ENCODE measurements at places on chromosomes 1 and 21.

DNA sequence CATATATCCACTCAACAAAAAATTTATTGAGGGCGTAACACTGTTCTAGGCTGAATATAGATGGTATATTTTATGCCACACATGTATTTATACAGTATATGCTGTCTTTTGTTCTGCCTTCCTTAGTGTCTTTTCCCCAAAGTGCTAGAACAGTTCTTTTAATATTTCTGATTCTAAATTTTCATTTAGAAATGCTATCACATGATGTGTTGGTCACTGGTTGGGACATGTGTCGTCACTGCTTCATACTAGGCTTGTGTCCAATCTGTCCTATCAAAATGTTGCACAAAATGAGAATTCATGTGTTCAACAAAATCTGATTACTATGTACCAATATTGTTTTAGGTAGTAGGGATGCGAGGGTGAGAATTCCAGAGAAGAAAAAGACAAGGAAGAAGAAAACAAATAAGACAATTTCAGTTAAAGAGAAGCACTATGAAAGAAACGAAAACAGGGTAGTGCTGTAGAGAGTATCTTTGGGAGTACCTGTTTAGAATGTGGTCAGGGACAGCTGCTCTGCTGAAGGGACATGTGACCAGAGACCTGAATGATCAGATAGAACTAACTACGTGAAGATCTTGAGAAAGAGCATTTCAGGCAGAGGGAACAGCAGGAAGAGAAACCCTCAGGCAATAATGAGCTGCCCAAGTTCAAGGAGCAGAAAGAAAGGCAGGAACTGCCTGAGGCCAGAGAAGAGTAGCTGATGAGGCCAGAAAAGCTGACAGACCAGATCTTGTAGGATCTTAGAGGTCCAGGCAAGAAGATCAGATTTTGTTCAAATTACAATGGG lies 1.3 kb downstream of the KMO start:
- no peak for DNase-seq

GRCh38 chr1:169112241-169112640 lies 5.8 kb downstream of the ATP1B1 start:
- no peak for DNase-seq

DNA sequence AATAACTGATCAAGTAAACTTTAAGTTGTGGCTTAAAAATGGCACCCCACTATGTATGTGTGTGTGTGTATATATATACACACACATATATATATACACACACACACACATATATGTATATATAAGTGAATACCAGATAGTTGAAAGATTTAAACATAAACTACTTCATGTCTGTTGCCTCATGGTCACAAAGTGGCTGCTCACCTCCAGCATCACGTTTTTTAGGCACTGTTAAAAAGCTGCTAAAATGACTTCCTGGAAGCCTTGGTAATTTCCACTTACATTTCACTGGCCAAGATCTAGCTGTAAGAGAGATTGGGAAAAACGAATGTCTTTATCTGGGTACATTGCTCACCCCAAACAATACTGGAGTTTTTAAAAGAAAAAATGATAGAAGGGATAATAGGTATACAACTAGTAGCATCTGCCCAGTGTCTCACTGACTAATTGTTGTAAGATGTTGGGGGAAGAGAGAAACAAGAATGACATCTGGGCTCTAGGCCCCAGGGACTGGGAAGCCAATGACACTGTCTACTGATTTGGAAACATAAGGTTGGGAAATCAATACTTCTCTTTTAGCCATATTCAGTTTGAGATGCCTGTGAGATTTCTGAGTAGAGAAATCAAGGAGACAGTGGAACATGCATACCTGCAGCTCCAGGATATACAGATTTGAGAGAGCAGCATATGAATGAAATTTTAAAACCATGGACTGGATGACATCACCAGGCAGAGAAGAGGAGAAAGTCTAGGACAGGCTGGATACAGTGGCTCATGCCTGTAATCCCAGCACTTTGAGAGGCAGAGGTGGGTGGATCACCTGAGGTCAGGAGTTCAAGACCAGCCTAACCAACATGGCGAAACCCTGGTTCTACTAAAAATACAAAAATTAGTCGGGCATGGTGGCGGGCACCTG lies 42.8 kb downstream of the CLDN14 start:
- DNase-seq, result no peak

GRCh38 chr1:52345252-52345651 lies 20.8 kb downstream of the CC2D1B start:
- no peak for DNase-seq

DNA sequence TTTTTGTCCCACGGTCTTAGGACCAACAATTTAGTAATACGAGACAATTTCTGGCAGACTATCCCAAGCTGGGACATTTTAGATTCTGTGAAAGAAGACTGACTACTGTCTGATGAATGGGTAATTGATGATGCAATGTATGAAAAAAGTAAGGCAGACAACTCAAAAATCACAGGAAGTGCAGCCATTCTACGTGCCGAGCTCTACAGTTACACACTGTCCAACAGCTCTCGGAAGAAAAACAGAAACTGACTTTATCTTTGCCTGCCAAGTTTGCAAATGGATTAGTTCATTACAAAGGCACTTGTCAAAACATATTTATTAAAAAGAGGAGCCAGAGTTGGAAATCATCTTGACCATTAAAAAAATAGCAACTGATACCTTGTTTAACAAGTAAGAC lies 31.3 kb downstream of the ZBTB8B start:
- no peak for DNase-seq

GRCh38 chr1:13540866-13541265 lies 27.1 kb upstream of the LRRC38 start:
- no peak for DNase-seq

DNA sequence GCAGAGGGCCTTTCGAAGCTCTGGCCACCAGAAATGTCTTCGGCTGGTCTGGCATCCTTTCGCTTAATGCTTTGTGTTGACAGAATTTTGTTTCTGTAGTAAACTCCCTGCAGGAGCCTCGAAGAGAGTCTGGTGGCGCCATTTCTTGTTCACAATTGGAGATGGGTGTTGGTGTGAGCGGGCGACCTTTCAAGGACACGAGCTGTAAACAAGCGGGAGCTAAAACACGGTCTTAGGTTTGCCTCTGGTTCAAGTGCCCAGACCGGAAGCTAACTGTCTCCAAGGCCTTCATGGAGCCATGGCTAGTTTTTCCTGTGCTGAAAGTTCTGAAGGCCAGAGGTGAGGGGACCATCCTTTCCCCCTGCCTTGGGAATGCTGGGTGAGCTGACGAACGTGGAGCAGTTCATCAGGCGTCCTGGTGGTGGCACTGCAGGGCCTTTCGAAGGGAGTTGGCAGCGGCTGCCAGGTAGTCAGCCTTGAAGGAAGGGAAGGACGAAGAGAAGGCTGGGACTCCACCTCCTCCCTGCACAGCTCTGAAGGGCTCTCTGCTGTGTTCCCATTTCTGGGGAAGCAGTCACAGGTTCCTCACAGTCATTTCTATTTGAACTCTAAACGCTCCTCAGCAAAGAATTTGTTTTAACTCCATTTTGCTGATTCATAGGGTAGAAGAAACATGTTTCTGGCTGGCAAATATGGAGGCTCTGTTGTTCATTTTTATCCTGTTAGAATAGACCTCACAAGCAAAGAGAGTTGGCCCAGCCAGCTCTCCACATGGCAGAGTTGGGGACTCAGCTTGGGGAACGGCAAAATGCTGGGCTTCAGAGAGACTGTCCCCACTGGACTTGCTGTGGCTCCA lies 35.2 kb downstream of the URB2 start:
- peak; percentile 40 for DNase-seq

DNA sequence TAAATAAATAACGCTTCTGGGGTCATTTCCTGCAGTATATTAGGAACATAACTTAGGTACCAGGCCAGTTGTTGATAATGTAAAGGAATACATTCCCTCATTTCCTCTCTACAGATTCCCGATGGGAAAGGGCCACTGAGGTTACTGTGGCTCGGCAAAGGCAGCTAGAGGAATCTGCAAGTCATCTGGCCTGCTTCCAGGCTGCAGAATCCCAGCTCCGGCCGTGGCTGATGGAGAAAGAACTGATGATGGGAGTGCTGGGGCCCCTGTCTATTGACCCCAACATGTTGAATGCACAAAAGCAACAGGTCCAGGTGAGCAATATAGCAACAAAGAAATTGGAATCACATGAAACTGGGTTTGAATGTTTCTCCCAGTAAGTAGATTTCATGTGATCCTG lies 109.6 kb upstream of the BMP8A start:
- no peak for DNase-seq

- no peak for DNase-seq
Measured at GRCh38 chr1:17470021-17470799, 30.7 kb upstream of the RCC2 start.

DNA sequence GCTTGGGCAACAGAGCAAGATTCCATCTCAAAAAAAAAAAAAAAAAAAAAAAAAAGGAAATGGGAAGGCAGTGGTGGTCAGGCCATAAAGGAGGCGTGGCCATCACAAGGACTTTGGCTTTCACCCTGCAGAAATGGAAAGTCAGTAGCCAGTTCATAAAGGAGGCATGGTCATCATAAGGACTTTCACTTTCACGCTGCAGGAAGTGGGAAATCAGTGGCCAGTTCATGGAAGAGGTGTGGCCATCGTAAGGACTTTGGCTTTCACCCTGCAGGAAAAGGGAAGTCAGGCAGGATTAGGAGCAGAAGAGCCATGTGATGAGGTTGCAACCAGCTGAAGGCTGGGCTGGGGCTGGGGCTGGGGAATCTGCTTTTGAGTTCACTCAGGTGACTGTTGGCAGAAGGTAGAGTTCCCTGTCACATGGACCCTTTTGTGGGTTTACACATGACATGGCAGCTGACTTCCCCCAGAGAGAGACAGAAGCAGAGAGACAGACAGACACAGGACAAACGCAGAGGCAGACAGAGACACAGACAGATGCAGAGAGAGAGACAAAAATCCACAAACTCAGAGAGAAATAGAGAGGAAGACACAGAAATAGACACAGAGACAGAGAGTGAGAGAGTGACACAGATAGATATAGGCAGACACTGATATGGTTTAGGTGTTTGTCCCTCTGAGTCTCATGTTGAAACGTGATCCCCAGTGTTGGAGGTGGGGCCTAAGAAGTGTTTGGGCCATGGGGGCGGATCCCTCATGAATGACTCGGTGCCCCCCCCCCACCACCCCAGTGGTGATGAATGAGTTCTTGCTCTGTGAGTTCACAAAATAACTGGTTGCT lies 263.9 kb upstream of the KAZN start:
- DNase-seq, result no peak

DNA sequence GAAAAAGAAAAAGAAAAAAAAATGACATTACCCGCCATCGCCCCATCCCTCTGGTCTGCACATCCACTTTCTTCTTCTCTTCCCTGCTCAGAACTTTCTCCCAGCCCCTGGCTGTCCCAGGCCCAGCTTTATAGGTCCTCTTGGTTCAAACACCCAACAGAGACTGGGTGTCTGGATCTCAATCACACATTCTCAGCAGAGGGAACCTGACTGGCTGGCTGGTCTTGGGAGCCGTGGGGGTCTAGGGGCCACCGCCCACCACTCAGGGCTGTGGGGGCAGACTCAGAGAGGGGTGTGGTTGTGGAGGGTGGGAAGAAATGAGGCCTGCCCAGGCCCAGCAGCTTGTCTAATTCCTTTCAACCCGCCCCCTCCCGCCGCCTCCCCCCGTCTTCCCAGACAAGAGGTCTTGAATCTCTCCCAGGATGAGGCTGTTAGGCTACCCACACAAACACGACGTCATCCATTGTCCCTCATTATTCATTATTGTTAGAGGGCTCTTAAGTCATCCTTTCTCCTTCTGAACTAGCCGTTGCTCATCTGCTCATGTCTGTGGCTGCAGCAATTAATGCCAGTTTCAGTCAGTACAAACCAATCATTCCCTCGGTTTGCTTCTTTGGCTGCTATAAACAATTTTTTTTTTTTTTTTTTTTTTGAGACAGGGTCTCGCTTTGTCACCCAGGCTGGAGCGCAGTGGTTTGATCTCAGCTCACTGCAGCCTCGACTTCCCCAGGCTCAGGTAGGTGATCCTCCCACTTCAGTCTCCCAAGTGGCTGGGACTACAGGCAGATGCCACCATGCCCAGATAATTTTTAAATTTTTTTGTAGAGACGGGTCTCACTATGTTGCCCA lies 40.6 kb upstream of the CLIC4 start:
- DNase-seq, result no peak

- DNase-seq, result no peak
Measured at GRCh38 chr1:194067772-194068171, 881.4 kb upstream of the B3GALT2 start.

GRCh38 chr1:30179942-30180543 lies 543.3 kb downstream of the MATN1 start:
- no peak for DNase-seq

- DNase-seq, result no peak
Measured at GRCh38 chr1:34977858-34978257, 7.3 kb downstream of the TMEM35B start.

GRCh38 chr1:162353078-162353477 lies 23.6 kb downstream of the SPATA46 start:
- DNase-seq, result no peak

DNA sequence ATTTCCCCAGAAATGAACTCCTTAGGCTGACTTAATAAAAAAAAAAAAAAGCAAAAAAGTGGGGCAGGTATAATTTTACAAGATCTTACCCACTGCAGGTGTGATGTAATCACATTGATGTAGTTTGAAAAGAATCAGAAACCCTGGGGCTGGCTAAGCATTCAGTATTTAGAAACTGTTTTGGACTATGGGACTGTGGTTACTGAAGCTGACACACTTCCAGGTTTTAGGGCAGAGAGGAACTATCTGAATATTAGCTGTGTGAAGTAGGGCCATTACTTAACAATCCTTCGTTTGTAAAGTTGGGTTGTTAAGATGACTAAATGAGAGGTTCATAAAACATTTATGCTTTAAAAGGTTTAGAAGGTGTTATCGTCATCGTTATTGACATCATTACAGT lies 165.3 kb downstream of the FASLG start:
- DNase-seq, result no peak

- no peak for DNase-seq
Measured at GRCh38 chr1:47191940-47192457, 2.2 kb upstream of the PDZK1IP1 start.

DNA sequence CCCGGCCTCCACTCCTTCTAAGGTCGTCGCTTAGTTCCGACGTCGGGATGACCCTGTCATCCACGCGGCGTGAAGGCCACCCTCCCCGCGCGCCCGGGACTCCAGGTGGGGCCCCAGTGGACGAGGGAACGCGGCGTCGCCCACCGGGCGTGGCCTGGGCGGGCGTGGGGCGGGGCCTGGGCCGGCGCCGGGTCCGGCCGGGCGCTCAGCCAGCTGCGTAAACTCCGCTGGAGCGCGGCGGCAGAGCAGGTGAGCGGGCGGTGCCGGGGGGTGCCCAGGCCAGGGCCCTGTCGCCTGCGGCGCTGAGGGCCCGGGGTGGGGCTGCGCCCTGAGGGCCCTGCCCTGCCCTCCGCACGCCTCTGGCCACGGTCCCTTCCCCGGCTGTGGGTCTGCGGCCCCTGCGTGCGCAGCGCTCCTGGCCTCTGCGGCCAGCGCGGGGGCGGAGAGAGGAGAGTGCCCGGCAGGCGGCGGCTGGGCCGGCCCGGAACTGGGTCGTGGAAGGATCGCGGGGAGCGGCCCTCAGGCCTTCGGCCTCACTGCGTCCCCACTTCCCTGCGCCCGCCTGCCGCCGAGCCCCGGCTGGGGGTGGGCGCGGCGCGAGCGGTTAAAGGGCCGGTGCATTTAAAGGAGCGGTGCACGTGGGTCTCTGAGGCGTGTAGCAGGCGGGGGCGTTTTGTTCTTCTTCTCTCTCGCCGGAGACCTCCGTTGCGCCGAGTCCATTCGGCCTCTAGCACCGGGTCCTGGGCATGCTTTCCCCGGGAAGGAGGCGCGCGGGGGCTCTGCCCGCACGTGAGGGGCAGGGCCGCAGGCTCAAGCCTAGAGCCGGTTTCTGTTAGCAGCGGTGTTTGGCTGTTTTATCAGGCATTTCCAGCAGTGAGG lies at the start of gene PSEN2:
Gene PSEN2, plus strand, starts transcription at position 216 of the 879 bp plus-strand sequence. CDS start 11,292 bp downstream, outside the sequence.
- DNase-seq, result peak; percentile 18
